Globus pallidus (tissue), 1 donor: ENCODE measurements at places on chromosomes 6 and 20.

GRCh38 chr6:38322138-38322537 is 317.6 kb downstream of the BTBD9 start:
- DNase-seq: no peak

DNA sequence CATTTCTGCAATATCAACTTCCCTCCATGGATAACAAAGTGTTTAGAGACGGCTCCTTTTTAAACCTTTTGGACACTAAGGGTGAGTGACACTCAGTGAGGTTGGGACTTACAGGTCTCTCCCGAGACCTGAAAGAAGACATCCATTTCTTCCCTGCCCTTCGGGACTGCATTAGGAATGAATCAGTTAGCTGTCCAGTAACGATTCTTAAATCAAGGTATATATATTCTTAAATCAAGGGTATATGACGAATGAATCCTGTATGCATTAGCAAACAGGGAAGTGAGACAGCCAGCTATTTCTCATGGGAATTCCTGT is 52.9 kb downstream of the EDN1 start:
- DNase-seq: no peak

DNA sequence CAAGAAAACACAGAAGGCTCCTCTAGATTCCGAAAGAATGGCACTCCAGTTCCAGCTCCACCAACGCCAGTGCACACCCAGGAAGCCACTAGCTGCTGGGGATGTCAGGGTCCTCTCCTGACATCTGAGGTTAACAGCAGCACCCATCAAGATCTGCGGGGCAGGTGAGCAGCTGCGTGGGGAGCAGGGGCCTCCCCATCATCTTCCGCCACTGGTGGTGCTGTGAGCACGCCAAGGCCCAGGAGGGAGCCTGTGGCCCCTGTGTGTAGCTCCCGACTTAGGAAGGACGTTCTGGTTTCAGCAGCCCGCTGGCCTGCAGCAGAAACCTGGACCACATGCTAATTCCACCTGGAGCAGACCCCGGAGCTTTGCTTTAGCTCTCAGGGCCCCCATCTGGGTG is 386.2 kb downstream of the TAF4 start:
- no peak for DNase-seq

GRCh38 chr6:132300323-132300949 is 100.8 kb downstream of the MOXD1 start:
- DNase-seq: peak; percentile 52

GRCh38 chr6:108441141-108441540 is 119.6 kb upstream of the FOXO3 start:
- DNase-seq: no peak

- DNase-seq: no peak
Observed at GRCh38 chr6:52359403-52359802, 2.5 kb upstream of the PAQR8 start.

DNA sequence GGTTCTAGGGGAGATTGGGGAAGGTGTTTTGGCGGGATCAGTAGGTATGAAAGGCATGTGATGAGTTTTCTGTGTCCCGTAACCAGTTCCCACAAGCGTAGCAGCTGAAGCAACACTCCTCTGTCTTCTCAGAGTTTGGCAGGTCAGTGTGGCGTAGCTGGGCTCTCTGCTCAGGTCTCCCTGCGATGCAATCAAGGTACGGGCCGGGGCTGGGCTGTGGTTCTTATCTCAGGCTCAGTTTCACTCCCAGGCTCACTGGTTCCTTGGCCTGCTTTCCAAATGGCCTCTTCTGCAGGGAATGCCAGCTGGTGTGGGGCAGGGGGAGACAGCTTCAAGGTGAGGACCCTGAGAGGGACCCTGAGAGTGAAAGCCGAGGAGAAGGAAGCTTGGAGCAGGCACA is 280.7 kb downstream of the CDH4 start:
- DNase-seq: no peak

GRCh38 chr6:52328303-52328662 is 33.7 kb upstream of the PAQR8 start:
- DNase-seq: no peak

DNA sequence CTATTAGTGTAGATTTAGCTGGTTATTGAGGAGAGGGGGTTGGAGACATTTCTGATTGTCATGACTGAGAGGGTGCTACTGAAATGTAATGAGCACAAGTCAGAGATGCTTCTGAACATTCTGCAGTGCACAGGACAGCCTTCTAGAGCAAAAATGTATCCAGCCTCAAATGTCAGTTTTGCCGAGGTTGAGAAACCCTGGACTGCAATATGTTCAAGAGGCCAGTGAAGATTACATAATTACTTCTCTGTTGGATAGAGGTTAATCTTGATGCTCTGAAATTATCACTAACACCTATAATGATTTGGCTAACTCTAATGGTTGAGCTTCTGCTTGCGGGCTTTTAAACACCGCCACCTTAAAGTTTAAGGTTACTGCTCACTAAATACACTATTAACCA is 3.4 kb upstream of the DUSP22 start:
- no peak for DNase-seq

DNA sequence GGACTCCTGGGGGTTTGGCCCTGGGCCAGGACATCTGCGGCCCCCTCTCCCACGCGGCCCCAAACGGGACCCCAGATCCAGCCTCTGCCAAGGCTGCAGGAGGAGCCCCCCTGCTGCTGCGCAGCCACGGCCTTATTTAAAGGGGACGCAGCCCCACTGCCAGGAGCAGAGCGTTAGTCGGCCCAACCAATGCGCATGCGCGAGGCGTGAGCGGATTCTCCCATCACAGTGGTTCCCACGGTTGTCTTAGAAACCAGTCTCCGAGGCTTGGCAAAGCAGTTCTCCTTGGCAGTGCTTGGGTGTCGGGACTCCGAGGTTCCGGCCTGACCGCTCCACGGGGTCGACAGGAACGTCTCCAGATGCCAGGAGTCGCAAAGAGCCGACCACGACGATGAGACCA is 288.3 kb upstream of the ZNF337 start:
- DNase-seq: no peak

- no peak for DNase-seq
Observed at GRCh38 chr20:52060794-52061714, 130.5 kb downstream of the ZFP64 start.

GRCh38 chr6:151096255-151096612 is 143.5 kb upstream of the AKAP12 start:
- no peak for DNase-seq
